Neural crest cell (in vitro differentiated cells): ENCODE measurements at places on chromosomes 3 and 15. TPM values are rescaled to one million over a fixed set of nuclear protein-coding genes. Genes with fewer than 3 reads are reported as not detected.

- H3K27me3 ChIP-seq: no peaks in the 10 kb centered on the region
- no peak overlapping the region for H3K4me3 ChIP-seq
- H3K4me1 ChIP-seq: peaks cover 14% of the 10 kb centered on the region
- no peaks in the 10 kb centered on the region for H3K36me3 ChIP-seq
- no peak overlapping the region for H3K27ac ChIP-seq
These were observed 16.6 kb downstream of the TMOD3 start for GRCh38 chr15:51846066-51846462.

DNA sequence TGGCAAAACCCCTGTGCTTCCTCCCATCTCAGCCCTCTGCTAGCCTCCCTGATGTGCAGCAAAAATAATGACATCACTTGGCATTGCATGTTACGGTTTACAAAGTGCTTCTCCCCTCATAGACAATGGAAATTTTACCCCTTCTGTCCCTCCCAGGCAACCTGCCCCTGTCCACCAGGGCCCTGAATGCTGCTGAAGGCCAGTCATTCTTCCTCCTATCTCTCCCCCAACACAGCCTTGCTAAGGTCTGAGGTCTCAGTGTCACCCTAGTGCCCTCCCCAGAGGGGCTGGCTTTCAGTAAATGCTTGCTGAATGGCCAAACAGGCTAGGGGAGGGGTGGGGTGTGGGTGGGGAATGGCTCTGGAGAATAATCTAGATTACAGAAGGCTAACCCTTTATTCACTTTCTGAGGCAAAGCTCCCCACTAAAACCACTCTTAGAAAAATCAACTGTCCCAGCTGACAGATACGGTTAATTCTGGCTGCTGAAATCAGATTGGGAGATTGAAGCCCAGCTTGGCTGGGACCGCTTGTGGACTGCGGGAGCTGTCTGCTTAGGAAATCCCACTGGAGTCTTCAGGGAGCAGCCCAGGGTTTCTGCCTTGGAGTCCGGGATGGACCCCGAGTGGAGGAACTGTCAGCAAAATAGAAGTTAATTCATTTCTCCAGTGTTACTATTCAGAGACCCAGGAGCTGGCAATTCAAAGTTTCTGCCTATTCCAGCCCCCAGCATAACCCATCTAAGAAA is 22.9 kb downstream of the ANP32A start:
- no peaks in the 10 kb centered on the region for H3K27me3 ChIP-seq
- peak overlapping the region; percentile 56 for H3K4me3 ChIP-seq
- H3K36me3 ChIP-seq: peaks cover 8% of the 10 kb centered on the region
- H3K27ac ChIP-seq: peak overlapping the region; percentile 78
- H3K4me1 ChIP-seq: peaks cover 83% of the 10 kb centered on the region
- no peak for DNase-seq

GRCh38 chr3:11335056-11335608 is 62.9 kb downstream of the ATG7 start:
- no peaks in the 10 kb centered on the region for H3K27me3 ChIP-seq
- no peaks in the 10 kb centered on the region for H3K4me1 ChIP-seq
- no peak overlapping the region for H3K4me3 ChIP-seq
- H3K36me3 ChIP-seq: no peaks in the 10 kb centered on the region
- peak; percentile 18 for DNase-seq

Gene HHLA2
- total RNA-seq: not detected in 2 replicates

GRCh38 chr15:59543721-59544547 is 67.6 kb upstream of the GCNT3 start:
- peaks cover 6% of the 10 kb centered on the region for H3K27me3 ChIP-seq
- no peak for DNase-seq
- H3K36me3 ChIP-seq: no peaks in the 10 kb centered on the region
- H3K4me1 ChIP-seq: no peaks in the 10 kb centered on the region
- no peak overlapping the region for H3K4me3 ChIP-seq
- H3K27ac ChIP-seq: peak overlapping the region; percentile 59

GRCh38 chr3:21909096-21909495 is 158.1 kb upstream of the ZNF385D start:
- no peaks in the 10 kb centered on the region for H3K27me3 ChIP-seq
- no peak overlapping the region for H3K27ac ChIP-seq
- no peaks in the 10 kb centered on the region for H3K36me3 ChIP-seq
- no peak overlapping the region for H3K4me3 ChIP-seq

Gene ZNF660
- 26.1 and 29.8 TPM in 2 replicates for total RNA-seq

- H3K36me3 ChIP-seq: no peaks in the 10 kb centered on the region
- no peak overlapping the region for H3K4me3 ChIP-seq
- no peak for DNase-seq
- H3K27me3 ChIP-seq: no peaks in the 10 kb centered on the region
- H3K27ac ChIP-seq: no peak overlapping the region
- H3K4me1 ChIP-seq: peaks cover 8% of the 10 kb centered on the region
These were observed 341.7 kb downstream of the PTPRG start for GRCh38 chr3:61903074-61903473.
